Fibroblast of skin of scalp (primary cell): ENCODE measurements at places on chromosomes 16 and 17.

DNA sequence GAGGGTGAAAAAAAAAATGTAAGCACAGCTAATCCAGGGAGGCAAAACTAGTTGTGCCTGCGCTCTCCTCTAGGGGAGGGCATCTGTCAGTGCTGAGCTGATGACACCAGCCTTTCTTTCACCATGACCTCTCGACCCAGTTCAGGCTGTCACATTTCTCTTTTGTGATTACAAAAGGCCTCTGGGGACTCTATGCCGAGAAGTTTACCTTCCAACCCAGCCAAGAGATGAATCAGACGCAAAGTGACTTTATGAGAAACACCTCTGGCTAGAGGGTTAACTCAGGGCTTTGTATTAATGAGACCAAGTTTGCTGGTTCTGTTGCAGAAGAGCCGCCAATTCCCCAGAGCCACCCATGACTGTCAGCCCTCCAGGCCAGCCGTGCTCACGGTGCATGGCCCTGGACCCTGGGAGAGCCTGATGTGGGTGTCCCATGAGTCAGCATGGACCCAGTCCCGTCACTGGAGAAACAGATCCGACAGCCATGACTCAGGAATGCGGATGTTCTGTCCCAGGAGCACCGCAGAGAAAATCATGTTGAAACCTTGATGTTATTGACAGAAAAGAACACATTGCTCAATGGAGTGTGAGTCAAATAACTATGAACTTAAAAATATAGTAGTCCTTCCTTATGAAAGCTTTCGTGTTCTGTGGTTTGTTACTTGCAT, 437.2 kb downstream of the HS3ST3B1 start:
- peak; percentile 100 for DNase-seq

DNA sequence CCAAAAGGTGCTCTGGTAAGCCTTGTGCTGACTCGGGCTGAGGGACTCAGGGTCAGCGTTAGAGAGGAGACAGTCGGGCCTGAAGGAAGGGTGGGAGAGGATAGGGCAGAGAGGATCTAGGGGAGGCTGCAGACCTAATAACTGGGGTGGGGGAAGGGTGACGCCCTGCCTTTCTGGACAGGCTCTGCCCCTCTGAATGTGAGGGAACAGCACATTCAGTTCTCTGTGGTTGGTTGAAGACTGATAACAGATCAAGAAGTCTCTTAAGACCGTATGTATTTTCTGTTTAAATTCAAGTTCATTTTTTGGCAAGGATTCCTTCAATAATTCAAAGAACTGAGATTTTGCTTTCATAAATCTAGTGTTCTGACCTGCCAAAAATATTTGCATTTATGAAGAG, 56.2 kb upstream of the TEKT3 start:
- DNase-seq, result no peak

DNA sequence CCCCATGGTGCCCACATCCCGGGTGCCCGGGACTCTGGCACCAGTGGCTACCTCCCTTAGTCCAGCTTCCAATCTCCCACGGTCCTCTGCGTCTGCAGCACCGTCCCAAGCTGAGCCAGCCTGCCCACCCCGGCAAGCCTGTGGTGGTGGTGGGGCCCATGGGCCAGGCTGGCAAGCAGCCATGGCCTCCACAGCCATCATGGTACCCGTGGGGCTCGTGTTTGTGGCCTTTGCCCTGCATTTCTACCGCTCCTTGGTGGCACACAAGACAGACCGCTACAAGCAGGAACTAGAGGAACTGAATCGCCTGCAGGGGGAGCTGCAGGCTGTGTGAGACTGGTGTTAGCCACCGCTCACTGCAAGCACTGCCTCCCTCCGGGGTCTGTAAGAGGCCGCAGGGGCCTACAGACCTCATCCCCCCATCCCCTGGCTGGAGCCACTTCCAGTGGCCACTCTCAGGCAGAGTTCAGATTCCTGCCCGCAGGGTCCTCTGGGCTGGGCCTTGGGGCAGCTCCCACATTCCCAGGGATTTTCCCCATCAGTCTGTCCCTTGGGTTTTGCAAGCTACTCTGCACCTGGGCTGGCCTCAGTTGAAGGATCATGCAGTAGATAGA, 3.9 kb upstream of the SETD1A start:
- DNase-seq, result peak; percentile 78

GRCh38 chr16:10988879-10989278, 44.5 kb downstream of the CLEC16A start:
- DNase-seq, result no peak

- no peak for DNase-seq
These were observed 13.9 kb downstream of the CES5A start for GRCh38 chr16:55861288-55861687.

GRCh38 chr17:29096094-29096493, 53.2 kb downstream of the PIPOX start:
- DNase-seq, result no peak

DNA sequence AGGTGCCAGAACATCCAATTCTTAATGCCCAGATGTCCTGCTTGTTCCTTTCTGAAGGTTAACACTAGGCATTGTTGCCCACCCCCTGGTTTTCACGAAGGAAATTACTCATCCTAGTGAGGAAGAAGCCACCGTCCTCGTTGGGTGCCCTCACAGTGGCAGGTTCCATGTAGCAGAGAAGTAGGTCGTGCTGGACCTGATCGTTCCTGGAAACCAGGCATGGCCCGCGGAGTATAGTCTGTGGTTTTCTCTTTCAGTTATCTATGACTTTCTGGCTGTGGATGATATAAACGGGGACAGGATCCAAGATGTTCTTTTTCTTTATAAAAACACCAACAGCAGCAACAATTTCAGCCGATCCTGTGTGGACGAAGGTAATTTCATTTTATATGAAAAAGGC, 16.5 kb downstream of the RGS11 start:
- DNase-seq, result no peak

DNA sequence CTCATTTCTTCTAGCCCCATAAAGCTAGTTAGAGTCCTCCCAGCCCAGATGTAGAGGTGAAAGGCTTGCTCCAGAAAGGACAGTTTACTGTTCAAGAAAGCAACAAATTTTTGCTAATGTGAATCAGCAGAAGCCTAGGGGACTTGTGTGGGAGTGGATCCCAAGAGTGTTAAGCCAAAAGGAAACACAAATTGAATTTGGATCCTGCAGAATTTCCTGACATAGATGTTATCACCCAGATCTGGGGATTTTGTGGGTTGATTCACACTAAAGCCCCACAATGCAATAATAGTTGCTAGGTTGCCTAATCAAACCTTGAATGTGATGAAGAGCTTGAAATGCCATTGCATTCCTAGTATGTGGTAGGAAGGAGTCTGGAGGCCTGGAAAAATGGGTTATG, 135.2 kb upstream of the HS3ST3A1 start:
- peak; percentile 63 for DNase-seq

GRCh38 chr16:80507538-80507937, 33.3 kb upstream of the DYNLRB2 start:
- DNase-seq, result peak; percentile 3

GRCh38 chr17:40857535-40857934, 9.5 kb downstream of the KRT12 start:
- peak; percentile 81 for DNase-seq

DNA sequence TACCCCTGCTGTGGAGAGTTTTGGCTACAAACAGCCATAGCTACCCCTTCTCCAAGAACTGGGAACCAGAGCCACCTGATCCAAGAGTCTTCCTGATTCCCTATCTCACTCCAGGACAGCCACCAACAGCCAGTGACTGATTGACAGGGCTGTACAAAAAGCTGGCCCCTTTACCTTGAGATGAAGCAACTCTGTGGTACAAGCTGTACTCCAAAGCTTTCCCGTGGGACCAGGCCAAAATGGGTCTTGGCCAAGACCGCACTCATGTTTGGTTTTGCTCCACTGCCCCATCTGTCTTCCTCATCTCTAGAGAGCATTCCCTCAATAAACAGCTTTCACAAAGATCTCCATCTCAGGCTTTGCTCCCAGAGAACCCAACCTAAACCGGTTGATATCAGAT, 43.6 kb downstream of the RNF157 start:
- no peak for DNase-seq

DNA sequence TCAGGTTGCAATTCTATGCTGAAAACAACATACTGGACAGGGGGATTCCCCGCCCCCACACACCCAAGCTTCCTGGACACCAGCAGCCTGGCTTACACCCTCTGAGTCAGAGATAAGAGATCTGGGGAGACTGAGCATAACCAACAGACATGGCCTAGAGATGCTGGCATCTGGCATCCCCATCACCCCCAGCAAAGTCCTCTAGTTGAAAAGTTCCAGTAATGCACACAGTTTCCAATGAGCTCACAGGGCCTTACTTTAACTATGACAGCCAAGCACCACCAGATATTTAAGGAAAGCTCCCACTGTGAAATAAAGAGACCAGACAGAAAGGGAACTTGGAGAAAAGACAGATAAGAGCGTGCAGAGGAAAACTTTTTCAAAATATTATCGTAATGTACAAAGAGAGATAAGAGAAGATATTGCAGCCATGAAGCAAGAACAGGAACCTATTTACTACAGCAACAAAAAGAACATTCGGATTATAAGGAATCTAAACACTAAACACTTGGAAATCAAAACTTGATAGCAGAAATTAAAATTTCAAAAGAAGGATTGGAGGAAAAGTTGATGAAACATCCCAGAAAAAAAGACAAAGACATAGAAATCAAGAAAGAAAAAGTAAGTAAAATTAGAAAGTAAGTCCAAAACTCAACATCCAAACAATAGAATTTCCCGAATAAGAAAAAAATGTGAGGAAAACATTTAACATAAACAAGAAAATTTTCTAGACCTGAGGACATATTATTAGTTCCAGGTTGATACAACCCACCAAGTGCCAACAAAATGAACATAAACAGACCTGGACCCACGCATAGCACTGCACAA, 17.2 kb upstream of the ALOX15 start:
- peak; percentile 30 for DNase-seq

DNA sequence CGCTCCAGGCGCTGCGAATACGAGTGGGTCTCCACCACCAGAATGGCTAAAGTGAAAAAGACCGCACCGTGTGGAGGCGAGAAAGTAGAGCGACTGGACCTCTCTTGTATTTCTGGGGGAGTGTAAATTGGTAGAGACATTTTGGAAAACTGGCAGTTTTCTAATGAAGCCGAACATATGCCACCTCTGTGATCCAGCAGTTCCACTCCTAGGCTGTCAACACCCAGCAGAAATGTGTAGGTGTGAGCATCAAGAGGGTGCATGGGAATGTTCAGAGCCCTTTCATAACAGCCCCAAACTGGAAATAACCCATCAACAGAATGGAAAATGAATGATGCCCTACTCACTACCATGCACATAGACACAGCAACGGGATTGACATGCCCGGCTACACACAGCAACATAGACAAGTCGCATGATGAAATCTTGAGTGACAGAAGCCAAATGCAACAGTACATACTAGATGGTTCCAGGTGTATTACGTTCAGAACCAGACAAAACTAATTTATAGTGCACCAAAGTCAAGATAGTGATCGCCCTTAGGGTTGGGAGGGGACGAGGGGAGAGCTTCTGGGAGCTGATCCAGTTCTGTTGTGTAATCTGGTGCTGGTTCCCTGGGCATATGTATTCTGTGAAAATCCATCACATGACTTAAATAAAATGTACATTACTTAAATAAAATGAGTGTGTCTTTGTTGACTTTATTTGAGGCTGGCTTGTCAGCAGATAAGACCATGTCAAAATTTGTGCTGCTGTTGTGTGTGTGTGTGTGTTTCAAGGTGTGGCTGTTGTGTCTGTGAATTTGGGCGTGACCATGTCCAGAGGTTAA, 877 bp upstream of the BCL7C start:
- no peak for DNase-seq

- no peak for DNase-seq
These were observed 44.4 kb downstream of the ZNF778 start for GRCh38 chr16:89261691-89262563.

DNA sequence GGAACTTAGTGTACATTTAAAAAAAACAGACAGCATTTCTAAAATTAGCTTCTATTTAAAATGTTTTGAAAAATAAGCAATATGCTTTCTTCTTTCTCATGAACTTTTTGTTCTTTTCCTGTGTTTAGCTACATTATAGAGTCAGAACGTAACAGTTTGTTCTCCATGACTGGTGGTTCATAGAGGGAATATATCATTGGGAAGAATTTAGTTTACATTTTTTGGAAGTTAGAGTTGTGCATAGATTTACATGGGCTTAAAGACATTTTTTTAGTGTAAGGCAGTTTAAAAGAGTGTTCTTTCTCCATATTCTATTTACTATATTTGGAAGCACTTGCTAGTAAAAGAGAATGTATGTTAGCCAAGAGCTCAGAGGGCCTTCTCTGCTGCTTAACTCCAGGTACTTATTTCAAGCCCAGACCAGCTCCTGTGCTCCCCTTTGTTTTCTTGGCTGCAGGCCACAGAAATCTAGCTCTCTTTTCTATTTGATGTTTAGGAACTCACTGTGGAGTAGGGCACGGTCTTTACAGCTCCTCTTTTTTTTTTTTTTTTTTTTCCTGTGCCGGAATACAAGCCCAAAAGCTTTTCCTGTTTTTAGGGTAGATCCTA, 20.2 kb downstream of the AP2B1 start:
- no peak for DNase-seq

- no peak for DNase-seq
These were observed 276.0 kb downstream of the MAP2K6 start for GRCh38 chr17:69690531-69690930.

DNA sequence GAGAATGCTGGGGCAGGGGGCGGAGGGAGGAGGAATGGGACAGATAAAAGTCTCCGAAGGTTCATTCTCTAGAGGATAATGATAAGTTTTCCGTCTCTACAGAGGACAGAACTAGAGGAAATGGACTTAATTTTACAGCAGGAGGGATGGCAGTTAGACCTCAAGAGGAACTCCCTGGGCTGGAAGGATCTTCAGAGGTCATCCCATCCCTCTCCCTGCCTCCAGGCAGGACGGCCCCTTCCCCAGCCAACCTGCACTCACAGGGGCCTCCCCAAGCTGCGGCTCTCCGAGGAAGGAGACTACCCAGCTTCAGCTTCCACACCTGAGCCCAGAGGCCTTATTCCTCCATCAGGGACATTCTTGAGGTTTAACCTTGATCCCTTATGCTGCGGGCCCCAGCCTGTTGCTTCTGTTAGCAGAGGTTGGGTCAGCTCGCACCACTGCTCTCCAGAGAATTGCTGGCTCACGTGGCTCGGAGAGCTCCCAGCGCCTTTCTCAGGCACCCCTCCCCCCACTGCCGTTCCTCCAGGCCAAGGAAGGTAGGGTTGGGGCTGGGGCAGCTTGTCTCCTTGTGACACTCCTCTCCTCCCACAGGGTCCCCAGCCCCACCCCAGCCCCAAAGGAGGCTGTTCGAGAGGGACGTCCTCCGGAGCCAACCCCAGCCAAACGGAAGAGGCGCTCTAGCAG, 8.5 kb downstream of the ELOB start:
- DNase-seq, result no peak
